NCI-H1930 (cell line): ENCODE measurements at places on chromosomes 3 and 15.

DNA sequence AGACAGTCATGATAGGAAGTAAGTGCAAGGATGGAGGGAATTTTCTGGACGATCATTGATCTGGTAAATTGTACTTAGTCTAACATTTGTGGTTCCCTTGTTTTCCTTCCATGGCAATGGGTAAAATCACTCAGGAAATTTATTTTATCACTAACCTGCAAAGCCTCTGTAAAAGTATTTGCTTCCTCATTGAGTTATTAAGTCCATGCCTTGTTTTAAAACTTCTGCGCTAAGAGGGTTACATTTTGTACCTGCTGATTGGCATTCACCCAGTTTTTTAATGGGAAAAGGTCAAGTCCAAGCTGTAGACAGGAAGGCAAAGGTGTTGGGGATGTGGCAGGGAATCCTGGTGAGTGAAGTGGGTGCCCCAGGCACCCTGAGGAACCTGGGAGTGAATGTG, 146.2 kb upstream of the NR2F2 start:
- DNase-seq: no peak

GRCh38 chr3:63611382-63611781, 41.1 kb upstream of the SNTN start:
- no peak for DNase-seq

GRCh38 chr3:130528120-130528519, 11.1 kb downstream of the COL6A6 start:
- DNase-seq: no peak

DNA sequence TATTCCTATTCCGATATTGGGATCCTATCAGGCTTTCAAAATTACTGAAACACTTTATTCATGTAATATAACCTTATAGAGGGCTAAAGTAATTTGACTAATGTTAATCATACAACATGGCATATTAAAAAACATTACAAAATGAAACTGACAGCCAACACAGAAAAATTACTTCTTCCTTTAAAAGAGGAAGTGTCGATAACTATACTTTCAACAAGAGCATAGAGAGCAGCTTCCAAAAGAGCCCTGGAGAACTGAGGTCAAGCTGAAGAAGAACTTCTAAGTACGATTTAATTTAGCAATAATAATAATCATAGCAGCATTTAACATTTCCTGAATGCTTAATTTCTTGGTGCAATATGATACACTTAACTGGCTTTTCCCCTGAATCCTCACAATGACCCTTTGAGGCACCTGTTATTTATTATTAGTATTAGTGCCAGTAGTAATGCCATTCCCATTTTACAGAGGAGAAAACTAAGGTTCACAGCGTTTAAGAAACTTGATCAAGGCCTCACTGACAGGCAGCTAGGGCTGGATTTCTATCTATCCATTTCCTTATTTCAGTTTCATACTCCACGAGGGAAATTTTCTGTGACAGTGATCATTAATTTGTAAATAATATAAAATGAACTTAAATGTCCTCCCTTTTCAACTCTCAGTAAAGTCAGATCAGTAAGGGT, 181.6 kb downstream of the CFAP20DC start:
- DNase-seq: no peak

- DNase-seq: no peak
Observed at GRCh38 chr3:21729888-21730459, 21.0 kb downstream of the ZNF385D start.

- no peak for DNase-seq
Observed at GRCh38 chr3:161884830-161885229, 388.2 kb downstream of the OTOL1 start.

DNA sequence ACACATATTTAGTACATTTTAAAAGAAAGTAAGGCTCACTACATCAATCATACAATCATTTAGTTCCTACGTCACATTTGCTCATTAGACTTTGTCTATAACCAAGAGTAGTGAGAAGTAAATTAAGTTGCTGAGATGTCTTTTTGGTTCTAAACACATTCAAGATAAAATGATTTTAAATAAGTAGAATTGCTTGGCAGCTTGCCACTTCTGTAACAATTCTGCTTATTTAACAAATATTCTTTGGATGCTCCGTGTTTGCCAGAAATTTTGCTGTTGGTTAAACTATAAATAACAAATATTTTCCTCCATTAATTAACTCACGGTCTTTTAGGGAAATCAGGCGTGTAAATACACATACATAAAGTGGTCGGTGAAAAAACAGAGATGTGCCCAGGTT, 18.3 kb downstream of the SUCNR1 start:
- no peak for DNase-seq

DNA sequence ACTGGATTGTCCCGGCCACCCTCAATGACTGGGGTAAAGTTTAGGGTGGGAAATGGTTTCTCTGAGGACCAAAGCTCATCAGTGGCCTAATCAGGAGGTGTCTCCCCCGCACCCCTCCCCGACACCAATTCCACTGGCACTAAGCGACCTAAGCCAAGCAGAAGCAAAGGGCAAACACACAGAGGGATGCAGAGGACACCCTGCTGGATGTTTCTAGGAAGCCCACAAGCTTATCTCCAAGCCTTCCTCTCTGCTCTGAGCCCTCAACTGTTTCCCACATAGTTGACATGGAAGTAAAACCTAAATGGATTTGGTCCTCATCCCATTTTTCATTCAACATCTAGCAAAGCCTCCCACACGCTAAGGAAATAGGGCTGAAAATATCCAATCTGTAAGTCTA, 68.5 kb downstream of the C3orf70 start:
- DNase-seq: no peak

DNA sequence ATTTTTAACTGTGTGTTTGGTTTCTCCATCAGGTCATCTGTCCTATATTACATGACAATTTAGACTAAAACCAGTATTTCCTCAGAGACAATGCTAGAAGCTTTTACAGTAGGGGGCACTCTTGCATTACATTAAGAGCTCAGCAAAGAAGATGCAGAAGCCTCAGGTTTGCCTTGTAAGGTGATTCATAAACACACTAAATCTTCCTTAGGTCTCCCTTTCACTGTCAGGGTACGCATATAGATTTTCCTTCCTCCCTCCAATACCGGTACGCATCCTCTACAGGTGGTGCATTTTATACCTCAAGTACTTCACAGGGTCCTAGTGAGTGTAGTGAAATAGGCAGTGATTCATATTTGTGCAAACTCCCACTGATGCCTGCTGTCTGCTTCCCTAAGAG, 46.5 kb downstream of the CD86 start:
- DNase-seq: peak; percentile 13

DNA sequence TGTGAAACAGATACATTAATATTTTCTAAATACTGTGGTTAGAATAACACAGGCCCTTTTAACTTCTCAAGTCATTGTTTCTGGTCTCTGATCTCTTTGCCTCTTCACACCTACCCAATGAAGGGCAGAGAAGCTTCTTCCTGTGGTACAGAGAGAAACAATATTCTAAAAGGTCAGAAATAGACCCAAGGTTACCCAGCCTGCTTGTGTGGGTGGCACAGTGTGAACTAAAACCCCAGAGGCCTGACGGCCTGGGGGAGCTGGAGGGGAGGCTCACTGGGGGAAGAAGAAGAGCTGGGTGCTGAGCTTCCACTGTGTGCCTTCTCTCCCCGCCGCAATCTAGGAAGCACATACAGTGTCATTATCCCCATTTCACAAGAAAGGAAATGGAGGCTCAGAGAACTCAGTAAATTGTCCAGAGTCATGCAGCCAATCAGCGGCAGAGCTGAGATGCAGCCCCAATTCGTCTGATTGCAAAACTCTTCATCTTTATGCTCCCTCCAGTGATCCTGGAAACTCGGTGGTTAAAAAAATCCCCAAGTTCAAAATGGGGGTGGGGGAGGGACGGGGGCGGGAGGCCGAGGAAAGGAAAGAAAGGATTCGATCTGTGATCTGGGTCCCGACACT, 64.1 kb upstream of the HEG1 start:
- DNase-seq: no peak

GRCh38 chr3:52068730-52069129, 12.4 kb upstream of the DUSP7 start:
- DNase-seq: no peak

DNA sequence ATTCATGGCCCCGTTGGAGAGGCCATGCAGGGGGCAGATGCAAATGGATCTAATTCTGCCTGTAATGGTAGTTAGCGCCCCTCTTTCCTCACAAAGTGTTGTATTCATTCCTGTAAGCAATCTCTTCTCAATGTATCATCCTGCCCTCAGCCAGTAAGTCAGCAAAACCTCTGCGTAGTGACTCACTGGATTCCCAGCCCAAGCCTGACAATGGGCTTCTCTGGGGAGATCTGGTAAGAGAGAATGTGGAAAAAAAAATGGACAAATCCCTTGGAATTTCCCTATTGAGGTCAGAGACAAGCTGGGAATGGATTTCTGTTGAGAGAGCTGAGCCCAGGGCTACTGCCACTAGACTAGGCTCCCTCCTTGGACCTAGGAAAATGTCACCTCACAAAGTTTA, 25.4 kb downstream of the ADPGK start:
- DNase-seq: no peak

DNA sequence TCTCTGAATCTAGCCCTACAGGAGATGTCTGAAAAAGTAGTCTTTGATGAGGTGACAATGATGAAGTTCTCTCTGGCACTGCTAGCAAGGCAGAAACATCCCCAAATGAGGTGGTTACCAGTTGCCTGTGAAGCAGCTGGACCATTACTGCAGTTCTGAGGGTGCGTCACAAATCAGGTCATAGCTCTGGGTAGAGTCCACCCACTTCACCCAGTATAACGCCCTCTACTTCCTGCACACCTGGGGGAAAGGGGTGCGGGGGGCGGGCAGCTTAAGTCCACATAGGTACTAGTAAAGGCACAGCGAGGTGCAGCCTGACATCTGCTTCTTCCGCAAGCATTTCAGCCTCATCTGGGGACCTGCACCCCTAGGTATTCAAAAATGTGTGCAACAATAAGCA, 13.4 kb upstream of the SATB1 start:
- DNase-seq: no peak

GRCh38 chr3:154217671-154218070, 96.5 kb downstream of the ARHGEF26 start:
- no peak for DNase-seq

DNA sequence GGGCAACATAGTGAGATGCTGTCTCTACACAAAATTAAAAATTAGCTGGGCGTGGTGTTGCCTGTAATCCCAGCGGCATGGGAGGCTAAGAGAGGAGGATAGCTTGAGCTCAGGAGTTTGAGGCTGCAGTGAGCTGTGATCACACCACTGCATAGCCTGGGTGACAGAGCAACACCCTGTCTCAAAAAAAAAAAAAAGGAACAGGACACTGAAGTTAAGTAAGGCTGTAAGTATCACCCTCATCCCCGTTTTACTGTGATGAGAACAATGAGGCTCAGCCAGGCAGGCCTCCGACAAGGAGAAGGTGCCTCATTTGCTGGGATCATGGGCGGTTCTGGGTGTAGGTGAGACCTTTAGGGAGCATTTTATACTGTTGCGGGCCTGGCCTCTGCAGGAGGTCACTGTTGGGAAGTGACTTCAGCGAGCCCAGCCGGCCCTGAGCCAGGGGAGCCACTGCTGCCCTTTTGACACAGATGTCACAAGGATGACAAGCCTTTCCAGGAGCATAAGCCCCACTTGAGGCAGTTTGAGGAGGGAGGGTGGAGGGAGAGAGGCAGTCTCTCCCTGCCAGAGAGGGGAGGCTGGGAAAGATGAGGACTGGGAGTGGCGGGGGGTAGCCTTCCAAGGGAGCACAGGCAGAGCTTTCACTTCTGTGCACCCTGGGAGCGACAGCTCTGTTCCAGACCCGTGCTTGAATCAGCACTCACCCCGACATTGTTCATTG, 30.8 kb downstream of the IRAK2 start:
- no peak for DNase-seq

GRCh38 chr3:139629033-139629432, 48.7 kb downstream of the NMNAT3 start:
- DNase-seq: no peak

DNA sequence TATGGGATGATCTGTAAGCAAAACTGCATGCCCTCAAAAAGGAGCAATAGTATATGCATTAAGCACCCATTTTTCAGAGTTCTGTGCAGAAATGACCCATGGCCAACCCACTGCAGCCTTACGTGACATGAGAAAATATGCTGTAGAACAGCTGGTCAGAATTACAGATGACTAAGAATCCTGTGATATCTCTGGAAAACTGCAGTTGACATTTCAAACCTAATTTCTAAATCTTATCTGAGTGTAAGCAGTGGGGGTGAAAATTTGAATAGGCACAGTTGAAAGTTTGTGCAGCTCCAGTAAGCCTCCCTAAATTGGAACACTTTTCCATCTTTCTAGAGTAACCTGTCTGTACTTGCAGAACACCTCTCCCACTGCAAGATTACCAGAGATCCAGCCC, 28.7 kb upstream of the COL6A6 start:
- DNase-seq: no peak

DNA sequence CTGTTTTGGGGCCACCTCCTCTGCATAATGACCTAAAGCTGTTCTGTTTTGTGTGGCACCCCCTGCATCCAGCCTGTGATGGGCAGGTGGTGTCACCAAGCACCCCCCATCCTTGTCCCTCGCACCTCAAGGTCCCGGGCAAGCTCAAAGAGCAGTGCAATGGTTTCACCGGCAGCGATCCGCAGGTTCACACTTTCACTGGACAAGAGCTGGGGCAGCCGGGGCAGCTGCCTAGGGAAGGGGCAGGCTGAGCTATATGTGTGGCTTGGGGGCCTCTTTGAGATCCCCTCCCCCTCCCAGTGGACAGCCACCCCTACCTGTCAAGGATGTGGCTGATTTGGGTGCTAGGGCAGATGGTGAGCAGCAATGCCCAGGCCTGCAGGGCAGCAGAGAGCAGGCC, 3.1 kb downstream of the IFRD2 start:
- DNase-seq: no peak

GRCh38 chr3:22284559-22284958, 533.5 kb upstream of the ZNF385D start:
- no peak for DNase-seq

GRCh38 chr3:195366200-195366925, 76.5 kb downstream of the ACAP2 start:
- DNase-seq: no peak

DNA sequence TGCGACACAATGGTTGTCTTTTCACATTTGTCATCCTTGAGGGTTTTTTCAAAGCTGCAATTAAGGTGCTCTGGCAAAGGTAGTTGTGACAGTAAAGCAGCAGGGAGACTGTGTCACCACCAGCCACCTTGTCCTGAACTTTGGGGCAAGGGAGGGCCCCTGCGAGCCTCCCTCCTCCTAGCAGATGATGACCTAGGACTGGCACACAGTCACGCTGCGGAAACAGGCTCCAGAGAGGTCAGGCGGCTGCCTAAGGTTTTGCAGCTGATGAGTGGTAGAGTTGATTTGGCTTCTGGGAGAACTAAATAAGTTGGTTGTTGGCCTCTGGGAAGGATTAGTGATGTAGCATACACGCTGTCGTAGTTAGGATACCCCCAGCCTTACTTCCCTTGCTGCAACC, 62.7 kb downstream of the PDIA5 start:
- DNase-seq: no peak

- no peak for DNase-seq
Observed at GRCh38 chr15:63244976-63245645, 32.3 kb upstream of the APH1B start.
